ENCODE measurements at places on chromosomes 5 and 9.
A peak's percentile ranks its signal among the peaks of the same experiment; 100 is the strongest.

DNA sequence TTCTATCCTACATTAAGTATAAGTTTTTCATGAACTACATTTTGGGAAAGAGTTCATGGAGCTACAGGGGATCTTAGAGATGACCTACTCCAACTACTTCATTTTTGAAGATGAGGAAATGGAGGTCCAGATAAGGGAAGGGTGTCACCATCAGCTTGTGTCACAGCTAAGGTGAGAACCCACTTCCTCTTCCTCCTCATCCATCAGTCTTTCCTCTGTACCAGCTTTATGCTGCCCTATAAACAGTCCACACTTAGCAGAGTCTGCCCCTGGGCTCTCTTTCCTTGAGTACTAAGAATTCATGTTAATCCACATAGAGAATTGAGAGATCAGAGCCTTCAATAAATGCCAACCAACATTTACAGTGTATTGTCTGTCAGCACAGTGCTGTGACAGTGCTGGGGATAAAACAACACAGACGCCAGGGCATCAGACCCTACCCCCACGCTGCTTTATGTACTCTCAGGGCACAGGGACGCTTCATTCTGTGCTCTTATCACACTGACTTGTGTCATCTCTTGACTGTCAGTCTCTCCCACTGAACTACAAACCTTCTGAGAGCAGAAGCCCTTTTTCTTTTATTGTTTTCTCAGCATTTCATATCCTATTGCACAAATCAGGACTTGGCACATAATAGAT is 22.1 kb downstream of the ADRB2 start:
- peaks cover 4% of the 10 kb centered on the region for H3K36me3 ChIP-seq
- peak overlapping the region; percentile 51 for H3K4me3 ChIP-seq
- DNase-seq = no peak
- peaks cover 38% of the 10 kb centered on the region for H3K4me1 ChIP-seq

- H3K27ac ChIP-seq = no peak overlapping the region
- H3K4me1 ChIP-seq = peaks cover 8% of the 10 kb centered on the region
- no peak overlapping the region for H3K4me3 ChIP-seq
- peaks cover 25% of the 10 kb centered on the region for H3K36me3 ChIP-seq
- DNase-seq = no peak
Observed at GRCh38 chr5:111461934-111462333, 50.4 kb downstream of the STARD4 start.

- no peak overlapping the region for H3K4me3 ChIP-seq
- no peak for DNase-seq
- peaks cover 2% of the 10 kb centered on the region for H3K27me3 ChIP-seq
- H3K4me1 ChIP-seq = peaks cover 10% of the 10 kb centered on the region
- H3K36me3 ChIP-seq = peaks cover 14% of the 10 kb centered on the region
- no peak overlapping the region for H3K27ac ChIP-seq
Observed at GRCh38 chr5:156825688-156826087, 24.4 kb upstream of the PPP1R2B start.

DNA sequence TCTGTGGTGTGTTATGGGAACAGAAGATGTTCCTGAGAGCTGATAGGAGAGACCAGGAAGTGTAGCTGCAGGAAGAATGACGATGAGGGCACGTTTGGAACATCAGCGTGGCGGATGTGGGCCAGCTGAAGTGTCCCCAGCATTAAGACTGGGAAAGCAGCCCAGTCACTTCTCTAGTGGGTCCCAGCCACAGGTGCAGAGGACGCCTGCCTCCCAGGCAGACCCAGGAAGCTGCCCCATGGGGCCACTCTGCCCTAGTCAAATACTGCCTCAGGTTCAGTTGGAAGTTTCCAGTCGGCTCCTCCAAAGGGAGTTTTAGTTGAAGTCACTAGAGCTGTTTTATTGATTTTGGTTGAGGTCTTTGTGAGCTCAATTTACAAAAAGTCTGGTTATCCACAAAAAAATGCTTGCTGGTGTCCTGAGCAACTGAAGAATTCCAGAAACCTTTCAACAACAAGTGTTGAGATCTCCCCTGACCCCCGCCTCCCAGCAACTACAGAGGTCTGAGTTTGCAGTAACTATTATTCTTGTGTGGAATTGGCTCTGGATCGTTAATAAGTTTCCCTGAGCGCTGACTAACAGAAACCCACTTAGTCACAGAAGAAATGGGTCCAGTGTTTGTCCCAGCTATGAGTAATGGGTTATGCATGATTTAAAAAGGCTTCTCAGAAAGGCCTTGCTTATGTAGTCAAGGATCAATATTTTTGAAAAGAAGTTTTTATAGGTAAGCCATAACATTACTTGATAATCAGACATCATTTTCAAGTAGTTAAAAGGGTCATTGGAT is 294.1 kb downstream of the FANCC start:
- DNase-seq = no peak
- no peak overlapping the region for H3K27ac ChIP-seq
- peaks cover 7% of the 10 kb centered on the region for H3K36me3 ChIP-seq
- no peak overlapping the region for H3K4me3 ChIP-seq
- H3K27me3 ChIP-seq = no peaks in the 10 kb centered on the region

DNA sequence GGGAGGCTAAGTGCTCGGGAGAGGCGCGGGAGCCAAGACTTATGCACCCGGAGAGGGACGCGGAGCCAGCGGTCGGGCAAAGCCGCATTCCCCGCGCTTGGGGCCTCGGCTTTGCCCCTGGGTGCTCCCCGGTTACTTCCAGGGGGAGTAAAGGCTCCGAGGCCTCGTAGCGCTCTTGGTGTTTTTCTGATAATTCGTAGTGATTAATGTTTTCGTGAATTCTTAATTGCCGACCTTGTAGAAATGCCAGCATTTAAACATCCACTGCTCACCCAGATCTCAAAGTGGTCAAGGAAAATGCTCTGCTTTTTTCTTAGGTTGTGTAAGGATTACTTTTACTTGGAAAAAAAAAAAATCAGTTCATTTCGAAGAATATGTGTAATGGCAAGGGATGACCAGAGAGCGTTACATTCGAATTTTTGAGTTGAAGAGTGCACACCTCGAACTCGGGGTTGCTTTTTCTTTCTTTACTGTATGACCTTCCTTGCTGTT is 654 bp upstream of the TUT7 start:
- peaks cover 23% of the 10 kb centered on the region for H3K27me3 ChIP-seq
- H3K36me3 ChIP-seq = peaks cover 28% of the 10 kb centered on the region
- DNase-seq = no peak
- H3K4me1 ChIP-seq = peaks cover 37% of the 10 kb centered on the region
- peak overlapping the region; percentile 86 for H3K27ac ChIP-seq
- peak overlapping the region; percentile 99 for H3K4me3 ChIP-seq

DNA sequence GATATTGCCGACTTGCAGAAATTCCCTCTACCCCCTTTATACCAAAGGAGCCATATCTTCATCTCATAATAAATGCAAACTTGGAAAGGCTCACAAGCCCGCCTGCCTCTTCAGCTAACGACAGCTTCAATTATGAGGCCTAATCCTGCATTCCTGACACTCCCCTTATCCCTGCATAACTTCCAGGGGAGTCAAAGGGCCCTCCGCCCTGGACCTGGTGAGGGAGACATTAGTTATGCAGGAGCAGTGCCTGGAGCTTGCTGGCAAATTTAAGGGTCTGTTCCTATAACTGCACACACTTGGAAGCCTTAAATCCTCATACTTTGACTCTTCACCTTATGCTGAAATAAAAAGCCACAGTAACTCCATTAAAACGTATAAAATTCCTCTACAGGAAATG is 617.9 kb downstream of the BNC2 start:
- H3K36me3 ChIP-seq = no peaks in the 10 kb centered on the region
- H3K27me3 ChIP-seq = no peaks in the 10 kb centered on the region
- H3K27ac ChIP-seq = no peak overlapping the region
- no peak for DNase-seq
- H3K4me3 ChIP-seq = no peak overlapping the region

DNA sequence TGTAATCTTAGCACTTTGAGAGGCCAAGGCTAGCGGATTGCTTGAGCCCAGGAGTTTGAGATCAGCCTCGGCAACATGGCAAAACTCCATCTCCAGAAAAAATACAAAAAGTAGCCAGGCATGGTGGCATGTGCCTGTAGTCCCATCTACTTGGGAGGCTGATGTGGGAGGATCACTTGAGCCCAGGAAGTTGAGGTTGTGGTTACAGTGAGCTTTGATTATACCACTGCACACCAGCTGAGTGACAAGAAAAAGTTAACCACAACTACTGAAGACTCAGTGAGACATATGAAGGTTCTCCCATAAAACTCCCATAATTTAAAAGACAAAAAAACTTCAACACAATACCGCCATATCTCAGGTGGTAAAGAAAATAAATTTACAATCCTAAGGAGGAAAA is 98.0 kb downstream of the NR6A1 start:
- DNase-seq = no peak
- H3K4me1 ChIP-seq = no peaks in the 10 kb centered on the region
- H3K36me3 ChIP-seq = no peaks in the 10 kb centered on the region
- no peak overlapping the region for H3K27ac ChIP-seq

GRCh38 chr9:129704807-129705206 is 39.4 kb downstream of the PRRX2 start:
- peaks cover 6% of the 10 kb centered on the region for H3K27me3 ChIP-seq
- H3K4me3 ChIP-seq = no peak overlapping the region
- no peak for DNase-seq
- H3K36me3 ChIP-seq = no peaks in the 10 kb centered on the region
- no peaks in the 10 kb centered on the region for H3K4me1 ChIP-seq
- H3K27ac ChIP-seq = no peak overlapping the region

DNA sequence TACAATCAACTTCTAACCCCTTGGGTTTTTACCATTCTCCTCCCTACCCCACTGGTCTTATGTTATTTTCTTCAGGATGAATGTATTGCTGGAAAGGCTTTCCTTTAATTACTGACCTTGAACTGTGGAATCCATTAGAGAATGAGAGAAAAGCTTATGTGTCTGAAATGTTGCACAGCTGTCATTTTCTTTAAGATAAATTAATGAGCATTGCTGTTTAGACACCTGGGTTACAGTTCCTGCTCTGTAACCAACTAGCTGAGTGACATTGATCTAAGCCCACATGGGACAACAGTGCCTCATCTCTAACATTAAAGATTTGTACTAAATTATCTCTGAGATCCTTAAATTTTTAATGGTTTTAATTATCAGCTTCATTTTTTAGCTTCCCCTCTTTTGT is 507.0 kb downstream of the TAF11L14 start:
- no peak overlapping the region for H3K4me3 ChIP-seq
- H3K27ac ChIP-seq = no peak overlapping the region
- H3K4me1 ChIP-seq = no peaks in the 10 kb centered on the region
- H3K36me3 ChIP-seq = no peaks in the 10 kb centered on the region

DNA sequence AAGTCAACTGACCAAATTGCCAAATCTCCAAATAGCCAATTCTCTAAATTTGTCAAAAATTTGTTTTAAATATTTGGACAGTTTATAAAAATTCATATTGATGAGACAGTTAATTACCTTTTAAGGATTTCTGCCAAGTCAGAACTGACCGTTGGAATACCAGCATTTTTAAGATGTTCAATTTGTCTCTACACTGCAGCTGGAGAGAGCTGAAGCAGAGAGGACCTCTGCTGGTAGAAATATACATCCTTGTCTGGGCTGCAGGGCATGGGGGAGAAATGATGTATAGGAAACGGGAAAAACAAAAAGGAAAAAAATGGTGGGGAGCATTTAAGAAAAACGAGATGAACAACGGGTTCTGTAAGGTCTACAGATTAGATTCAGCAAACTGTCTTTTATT is 16.8 kb downstream of the NR6A1 start:
- H3K4me1 ChIP-seq = no peaks in the 10 kb centered on the region
- no peak for DNase-seq

- no peak overlapping the region for H3K4me3 ChIP-seq
- H3K36me3 ChIP-seq = no peaks in the 10 kb centered on the region
- no peaks in the 10 kb centered on the region for H3K27me3 ChIP-seq
- H3K4me1 ChIP-seq = no peaks in the 10 kb centered on the region
- no peak for DNase-seq
Observed at GRCh38 chr5:22053195-22053594, 799.9 kb downstream of the CDH12 start.

- peaks cover 53% of the 10 kb centered on the region for H3K27me3 ChIP-seq
- H3K4me3 ChIP-seq = peak overlapping the region; percentile 89
- DNase-seq = no peak
- no peaks in the 10 kb centered on the region for H3K36me3 ChIP-seq
Observed at GRCh38 chr5:136132087-136132486, 558 bp upstream of the SMAD5 start.
